ENCODE measurements at places on chromosomes 1 and 21.

- DNase-seq: no peak
Measured at GRCh38 chr1:232509570-232509969, 120.4 kb downstream of the SIPA1L2 start.

DNA sequence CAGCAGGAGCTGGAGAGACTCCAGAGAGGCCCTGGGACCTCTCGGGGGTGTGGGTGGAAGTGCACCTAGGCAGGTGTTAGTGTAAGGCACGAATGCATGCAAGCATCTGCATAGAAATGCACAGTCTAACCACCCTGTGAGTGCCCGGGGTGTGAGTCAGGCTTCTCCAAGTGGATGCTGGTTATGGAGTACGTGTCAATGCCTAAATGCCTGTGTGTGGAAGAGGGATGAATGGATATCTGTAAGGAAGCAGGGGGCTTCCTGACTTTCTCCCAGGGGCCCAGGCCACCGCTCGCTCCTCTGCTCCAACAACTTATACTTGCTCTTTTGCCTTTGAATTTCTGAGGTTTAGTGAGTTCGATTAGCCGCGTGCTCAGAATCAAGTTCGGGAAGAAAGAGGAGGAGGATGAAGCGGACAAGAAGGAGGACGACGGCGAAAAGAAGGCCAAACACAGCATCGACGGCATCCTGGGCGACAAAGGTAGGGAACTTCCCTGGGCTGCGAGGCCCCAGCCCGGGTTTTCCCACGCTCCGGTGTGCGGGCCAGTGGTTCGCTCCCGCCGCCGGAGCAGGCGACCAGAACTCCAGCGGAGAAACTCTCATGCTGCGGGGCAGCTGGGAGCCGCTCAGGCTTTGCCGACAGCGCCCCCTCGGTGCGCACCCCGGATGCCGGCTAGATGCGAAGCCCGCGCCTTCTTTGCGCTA is 5.4 kb downstream of the PAX7 start:
- no peak for DNase-seq

DNA sequence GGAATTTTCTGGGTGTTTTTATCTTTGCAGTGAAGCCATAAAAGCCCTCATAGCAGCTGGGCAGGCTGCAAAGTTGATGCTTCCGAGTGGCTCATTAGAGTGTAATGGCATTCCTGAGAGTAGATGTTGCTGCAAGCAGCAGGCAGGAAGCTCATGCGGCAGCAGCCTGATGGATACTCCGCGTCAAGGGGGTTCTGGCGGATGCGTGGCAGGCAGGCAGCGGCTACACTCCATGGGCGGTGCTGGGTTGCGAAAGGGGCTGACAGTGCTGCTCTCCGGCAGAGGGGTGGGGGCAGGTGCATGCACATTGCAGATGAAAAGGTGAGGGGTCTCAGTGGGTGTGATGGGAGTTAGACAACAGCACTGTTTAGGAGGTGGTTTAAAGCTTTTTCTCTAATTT is 93.2 kb upstream of the AJAP1 start:
- no peak for DNase-seq

- no peak for DNase-seq
Measured at GRCh38 chr1:1021010-1021919, 1.3 kb downstream of the AGRN start.

DNA sequence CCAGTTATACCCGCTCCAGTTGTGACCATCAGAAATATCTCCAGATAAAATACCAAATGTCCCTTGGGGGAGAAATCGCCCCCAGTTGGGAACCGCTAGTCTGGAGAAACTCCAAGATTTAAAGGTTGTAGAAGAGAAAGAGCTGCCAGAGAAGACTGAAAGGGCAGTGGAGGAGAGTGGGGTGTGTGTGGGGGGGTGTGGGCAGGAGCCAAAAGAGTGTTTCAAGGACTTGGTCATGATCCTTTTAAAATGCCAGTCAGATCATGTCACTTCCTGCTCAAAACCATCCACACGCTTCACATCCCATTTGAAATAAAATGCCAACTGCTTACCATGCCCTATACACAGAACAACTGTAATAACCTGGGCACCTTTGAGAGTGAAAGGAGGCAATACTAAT is 3.4 kb upstream of the HEYL start:
- no peak for DNase-seq

DNA sequence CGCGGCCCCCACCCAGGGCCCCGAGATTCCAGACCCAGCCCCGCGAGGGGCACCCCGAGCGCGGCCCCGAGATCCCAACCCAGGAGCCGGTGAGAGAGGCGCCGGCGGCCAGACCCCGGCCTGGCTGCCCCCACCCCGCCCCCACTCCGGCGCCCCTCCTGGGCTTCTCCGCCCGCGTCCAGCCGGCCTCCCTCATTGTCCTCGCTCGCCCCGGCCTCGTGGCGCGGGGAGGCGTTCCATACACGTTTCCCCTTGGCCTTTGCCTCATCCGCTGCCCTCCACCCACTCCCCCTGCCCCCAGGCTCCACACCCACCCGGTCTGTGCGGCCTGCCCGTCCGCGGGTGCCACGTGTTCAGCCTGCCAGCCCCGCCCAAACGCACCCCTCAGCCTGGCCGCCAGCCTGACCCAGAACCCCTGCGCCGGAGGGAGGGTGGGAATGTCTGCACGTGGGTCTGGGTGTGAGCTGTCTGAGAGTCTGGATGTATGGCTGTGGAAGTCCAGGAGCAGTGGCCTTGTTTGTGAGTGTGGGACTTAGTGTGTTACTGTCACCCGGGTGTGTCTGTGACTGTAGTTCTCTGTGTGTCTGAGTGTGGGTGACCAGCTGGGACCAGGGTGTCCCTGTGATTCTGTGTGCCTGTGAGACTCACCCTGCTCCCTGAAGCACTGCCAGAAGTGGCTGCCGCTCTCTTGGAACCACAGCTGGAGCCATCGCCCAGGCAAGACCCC is 681 bp downstream of the B4GALT2 start:
- no peak for DNase-seq

DNA sequence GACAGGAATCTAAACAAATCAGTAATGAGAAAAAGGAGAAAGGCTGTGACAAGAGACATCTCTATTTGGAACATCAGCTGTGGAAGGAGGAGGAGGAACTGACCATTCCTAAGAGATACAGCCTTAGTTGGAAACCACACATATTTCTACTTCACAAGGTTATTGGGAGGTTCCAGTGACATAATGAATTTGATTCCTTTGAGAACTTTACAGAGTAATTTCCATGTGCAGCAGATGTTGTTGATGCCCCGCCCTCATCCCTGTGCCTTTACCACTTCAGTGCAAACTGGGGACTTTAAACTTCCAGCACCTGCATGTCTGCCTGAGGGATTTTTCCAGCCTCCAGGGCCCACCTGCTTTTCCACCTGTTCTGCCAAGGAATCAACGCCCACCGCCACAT is 9.3 kb upstream of the ST6GALNAC5 start:
- no peak for DNase-seq

GRCh38 chr1:210978316-210978973 is 155.5 kb downstream of the KCNH1 start:
- no peak for DNase-seq

Data from T-helper 17 cell (primary cell).